ENCODE measurements at places on chromosomes 4 and X.
A peak's percentile ranks its signal among the peaks of the same experiment; 100 is the strongest.

DNA sequence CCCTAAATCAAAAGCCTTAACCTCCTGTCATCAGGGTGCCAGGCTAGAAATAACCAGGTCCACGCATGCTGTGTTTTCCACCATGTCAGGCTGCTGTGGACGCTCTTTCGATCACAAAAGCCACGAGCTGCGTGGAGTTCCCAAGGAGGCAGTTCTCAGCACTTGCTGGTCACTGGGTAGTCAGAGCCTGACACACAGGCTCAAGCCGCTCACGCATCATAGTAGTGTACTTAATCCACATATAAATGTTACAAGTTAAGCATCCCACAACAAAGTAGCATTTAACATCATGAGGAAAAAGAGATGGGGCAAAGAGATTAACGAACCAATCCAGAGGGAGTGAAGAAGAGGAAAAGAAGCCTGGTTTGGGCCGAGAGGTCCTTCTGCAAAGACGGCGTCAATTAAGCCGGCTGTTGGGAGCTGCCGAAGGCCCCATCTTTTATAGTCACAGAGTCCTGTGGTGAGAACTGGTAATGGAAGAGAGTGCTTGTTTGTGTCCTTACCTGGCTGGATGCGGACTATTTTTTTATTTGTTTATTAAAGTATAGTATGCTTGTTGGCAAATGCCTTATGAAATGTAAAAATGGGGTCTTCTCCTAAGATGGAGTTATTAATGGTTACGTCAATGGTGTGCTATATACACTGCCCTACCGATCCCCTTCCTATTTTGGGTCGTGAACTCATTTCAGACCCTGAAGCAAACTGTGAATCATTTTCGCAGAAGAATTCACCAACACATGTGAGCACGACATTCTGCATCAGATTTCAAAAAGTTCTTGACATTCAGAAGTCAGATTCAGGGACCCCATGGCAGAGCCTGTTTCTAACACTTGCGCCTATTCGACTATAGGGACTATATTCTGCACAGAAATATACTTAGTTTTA lies 675 bp downstream of the PRIMPOL start:
- no peak for DNase-seq

DNA sequence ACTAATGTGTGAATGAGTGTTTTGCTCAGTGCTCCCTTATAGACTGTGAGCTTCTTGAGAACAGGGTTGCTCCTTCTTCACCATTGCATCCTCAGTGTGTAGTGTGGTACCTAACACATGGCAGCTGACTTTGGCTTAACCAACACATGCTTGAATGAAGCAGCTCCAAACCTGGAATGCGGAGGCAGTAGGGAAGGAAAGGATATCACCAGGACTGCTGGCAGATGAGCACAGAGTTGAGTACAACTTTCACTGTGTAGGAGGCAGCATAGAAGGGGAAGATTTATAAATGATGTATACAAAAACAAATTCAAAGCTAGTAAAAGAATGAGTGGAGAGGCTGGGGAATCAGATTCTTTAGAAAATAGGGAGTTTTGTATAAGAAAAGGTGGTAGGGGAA lies 174.3 kb downstream of the SLIT2 start:
- no peak for DNase-seq

- no peak for DNase-seq
These were observed 176.9 kb upstream of the ARHGEF9 start for GRCh38 chrX:63961964-63962363.

GRCh38 chrX:109475174-109475891 lies 6.6 kb downstream of the GUCY2F start:
- DNase-seq = no peak

GRCh38 chr4:164550989-164551712 lies 202.8 kb upstream of the SMIM31 start:
- DNase-seq = no peak

DNA sequence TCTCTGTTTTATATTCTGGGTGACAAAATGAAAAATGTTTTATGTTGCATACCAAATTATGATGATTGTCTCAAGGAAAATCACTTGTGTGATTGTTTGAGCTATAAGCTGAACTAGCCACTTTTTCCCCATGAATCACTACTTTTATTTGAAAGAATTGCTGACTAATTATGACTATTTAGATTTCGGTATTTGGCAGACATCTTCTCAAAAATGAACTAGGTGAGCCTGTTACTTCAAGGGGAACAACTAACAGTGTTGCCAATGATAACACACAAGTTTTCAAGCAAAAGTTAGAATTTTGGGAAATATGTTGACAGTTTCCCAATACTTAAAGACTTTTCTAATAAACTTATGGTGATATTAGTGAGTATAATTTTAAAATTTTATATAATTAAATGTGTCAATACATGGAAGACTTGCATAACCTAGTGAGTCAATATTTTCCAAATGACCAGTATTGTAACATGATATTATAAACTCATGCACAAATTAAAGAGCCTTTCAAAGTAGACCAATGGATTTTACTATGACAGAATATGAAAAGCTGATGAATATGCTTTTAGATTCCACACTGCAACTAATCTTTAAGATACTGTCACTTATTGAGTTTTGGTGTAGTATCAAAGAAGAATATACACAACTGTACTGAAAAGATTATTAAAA lies 187.7 kb upstream of the GATB start:
- DNase-seq = no peak

DNA sequence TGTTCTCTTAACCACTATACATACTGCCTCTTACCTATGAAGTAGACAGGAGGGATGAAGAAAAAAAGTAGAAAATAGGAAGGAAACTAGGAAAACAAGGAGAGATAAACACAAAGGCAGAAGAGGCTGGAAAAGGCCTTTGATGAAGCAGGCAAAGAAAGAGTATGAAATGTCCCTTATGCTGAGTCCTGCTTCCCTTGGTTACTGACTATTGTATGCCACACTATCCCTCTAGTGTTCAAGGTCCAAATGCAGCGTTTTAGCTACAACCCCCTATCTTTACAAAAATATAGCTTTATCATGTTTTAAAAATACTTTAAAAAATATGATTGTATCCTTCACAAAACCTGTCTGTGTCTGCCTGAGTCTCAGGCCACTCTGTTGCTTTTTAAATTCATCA lies 233.1 kb downstream of the CAMK2D start:
- no peak for DNase-seq

GRCh38 chr4:151862766-151863165 lies 102.0 kb upstream of the GATB start:
- no peak for DNase-seq

DNA sequence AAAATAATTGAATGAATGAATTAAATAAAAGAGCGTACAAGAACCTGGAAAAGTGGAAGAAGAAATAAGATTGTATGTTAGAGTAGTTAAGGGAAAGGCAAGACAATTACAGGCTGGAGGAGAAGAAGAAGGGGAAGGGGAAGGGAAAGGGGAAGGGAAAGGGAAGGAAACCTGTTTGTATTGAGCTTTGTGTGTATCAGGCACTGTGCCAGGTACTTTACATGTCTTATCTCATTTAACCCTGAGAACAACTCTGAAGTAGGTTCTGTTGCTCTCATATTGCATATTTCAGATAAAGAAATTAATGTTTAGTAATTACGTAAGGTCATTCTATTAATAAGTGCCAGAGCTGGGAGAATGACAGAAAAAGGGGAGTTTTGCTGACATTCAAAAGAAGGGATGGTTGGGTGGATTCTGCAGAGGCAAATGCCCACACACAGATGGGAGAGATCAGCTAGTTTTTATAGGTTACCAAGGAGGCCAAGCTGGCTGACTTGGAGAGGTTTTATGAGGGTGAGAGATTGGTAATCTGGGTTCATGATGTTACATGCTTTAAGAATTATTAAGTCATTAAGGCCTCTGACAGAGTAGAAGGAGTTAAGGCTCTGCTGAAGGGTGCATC lies 92.3 kb upstream of the LCORL start:
- no peak for DNase-seq

- no peak for DNase-seq
These were observed 612.7 kb downstream of the KCTD8 start for GRCh38 chr4:43835869-43836268.

- peak; percentile 36 for DNase-seq
These were observed 72.5 kb downstream of the RAPGEF2 start for GRCh38 chr4:159175085-159175988.

GRCh38 chr4:176241703-176242102 lies 27.3 kb downstream of the ASB5 start:
- no peak for DNase-seq

- DNase-seq = no peak
These were observed 60.4 kb upstream of the IRF2 start for GRCh38 chr4:184534511-184535391.

- DNase-seq = no peak
These were observed 7.9 kb downstream of the ASMTL start for GRCh38 chrX:1444561-1445500.

DNA sequence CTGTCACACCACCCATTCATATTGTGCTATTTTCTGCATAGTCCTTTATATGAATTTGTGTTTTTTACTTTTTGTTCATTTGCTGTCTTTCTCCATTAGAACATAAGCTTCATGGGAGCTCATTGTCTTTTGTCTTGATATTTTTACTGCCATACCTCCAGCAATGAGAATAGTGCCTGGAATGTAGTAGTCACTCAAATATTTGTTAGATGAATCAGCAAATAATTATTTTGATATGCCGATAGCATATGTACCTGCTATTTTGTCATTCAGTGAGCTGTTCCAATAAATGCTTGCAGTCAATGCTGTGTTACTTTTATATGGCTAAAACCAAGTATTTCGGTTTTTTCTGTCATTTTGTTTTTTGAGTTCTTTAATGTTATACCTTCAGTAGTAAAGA lies 43.5 kb upstream of the SLC25A31 start:
- no peak for DNase-seq

DNA sequence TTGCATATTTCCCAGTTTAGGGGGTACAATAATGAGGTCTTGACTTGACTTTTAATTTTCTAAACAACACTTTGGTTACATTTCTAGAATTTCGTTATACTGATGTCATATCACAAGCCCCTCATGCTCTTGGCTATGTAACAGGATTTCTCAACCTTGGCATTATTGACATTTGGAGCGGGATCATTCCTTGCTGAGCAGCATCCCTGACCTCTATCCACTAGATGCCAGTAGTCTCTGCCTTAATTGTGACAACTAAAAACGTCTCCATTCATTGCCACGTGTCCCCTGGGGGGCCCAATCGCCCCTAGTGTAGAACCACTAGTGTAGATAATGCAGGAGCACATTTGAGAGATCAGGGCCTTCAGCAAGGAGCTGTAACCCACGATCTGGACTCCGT lies 234.2 kb upstream of the MID1 start:
- no peak for DNase-seq

DNA sequence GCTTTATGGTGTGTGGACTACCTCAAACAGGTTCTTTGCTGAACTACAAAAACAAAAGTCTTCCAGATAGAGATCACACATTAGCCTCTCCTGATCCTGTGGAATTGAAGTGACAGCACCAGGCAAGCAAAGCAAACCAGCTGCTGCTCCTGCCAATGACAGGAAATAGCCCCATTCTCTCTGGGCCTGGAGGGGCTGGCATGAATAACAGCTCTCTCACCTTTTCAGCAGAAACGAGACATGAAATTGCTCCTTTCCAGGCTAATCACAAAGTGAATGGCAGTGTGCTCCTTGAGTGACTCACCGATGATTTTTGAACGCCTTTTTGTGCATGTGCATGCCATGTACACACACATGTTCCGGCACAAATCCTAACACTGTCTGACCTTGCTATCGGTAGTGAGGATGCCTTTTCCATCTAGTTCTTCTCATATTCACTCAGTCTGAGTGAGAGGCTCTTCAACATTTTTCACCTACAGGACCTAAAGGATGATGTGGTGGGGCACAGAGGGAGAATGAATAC lies 24.4 kb downstream of the MFAP3L start:
- no peak for DNase-seq

GRCh38 chrX:43527801-43528200 lies 128.3 kb upstream of the MAOA start:
- DNase-seq = no peak

- DNase-seq = no peak
These were observed 202.1 kb downstream of the PRDM5 start for GRCh38 chr4:120720354-120720934.

GRCh38 chr4:48432017-48432416 lies 51.1 kb upstream of the SLC10A4 start:
- no peak for DNase-seq

GRCh38 chr4:114577386-114577785 lies 21.2 kb upstream of the UGT8 start:
- no peak for DNase-seq

GRCh38 chr4:26122690-26123089 lies 198.1 kb upstream of the RBPJ start:
- no peak for DNase-seq

GRCh38 chrX:9062641-9063040 lies 28.7 kb upstream of the FAM9B start:
- DNase-seq = no peak

GRCh38 chrX:14051416-14051815 lies 21.7 kb upstream of the GEMIN8 start:
- DNase-seq = no peak

DNA sequence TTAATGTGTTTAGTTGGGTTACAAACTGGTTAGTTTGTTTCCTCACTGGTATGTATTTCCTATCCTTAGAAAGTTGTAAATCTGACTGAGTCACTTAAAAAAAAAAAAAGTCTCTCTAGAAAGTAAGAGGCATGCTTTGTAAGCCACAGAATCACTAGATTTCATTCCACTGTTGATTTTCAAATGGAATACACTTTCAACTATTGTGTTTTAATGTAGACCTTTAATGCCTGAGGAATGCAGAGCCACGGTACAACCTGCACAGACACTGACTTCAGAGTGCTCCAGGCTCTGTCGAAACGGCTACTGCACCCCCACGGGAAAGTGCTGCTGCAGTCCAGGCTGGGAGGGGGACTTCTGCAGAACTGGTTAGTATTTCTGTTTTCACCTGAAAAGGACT lies 88.6 kb downstream of the HHIP start:
- DNase-seq = no peak

DNA sequence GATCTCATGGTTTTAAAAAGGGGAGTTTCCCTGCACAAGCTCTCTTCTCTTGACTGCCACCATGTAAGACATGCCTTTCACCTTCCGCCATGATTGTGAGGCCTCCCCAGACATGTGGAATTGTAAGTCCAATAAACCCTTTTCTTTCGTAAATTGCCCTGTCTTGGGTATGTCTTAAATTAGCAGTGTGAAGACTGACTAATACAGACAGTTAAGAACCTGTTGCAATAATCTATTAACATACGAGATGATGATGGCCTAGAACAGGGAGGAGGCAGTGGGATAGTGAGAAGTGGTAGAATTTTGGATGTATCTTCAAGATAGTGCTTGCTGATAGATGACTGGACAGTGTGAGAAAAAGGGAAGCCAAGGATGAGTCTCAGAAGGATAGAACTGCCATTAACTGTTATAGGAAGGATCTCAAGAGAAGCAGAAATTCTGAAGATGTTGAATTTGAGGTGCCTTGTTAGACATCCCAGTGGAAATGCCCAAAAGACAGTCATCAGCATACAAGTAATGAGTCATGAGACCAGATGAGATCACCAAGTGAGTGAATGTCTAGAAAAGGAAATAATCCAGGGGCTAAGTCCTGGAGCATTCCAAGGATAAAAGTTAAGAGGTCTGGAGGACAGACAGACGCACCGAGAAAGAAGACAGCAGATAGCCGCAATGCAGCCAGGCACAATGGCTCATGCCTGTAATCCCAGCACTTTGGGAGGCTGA lies 38.8 kb upstream of the UGDH start:
- no peak for DNase-seq

- DNase-seq = no peak
These were observed 150.6 kb upstream of the VCX3A start for GRCh38 chrX:6685489-6685888.
